ENCODE measurements at places on chromosomes 11 and 22. TPM values are rescaled to one million over a fixed set of nuclear protein-coding genes. Genes with fewer than 3 reads are reported as not detected.

LIN7C gene
- polyA plus RNA-seq = 7.8 TPM

ANO3 gene
- polyA plus RNA-seq = not detected

ZDHHC24 gene
- polyA plus RNA-seq = 4.3 TPM

PKP3 gene
- 94.5 TPM for polyA plus RNA-seq

DRICH1 gene
- 0.28 TPM for polyA plus RNA-seq

FJX1 gene
- 4.2 TPM for polyA plus RNA-seq

HBB gene
- 13.0 TPM for polyA plus RNA-seq

CADM1 gene
- 3.4 TPM for polyA plus RNA-seq

MOV10L1 gene
- polyA plus RNA-seq = 0.46 TPM

WNT7B gene
- 2.0 TPM for polyA plus RNA-seq
